ENCODE measurements at places on chromosomes 7 and 10. TPM values are rescaled to one million over a fixed set of nuclear protein-coding genes. Genes with fewer than 3 reads are reported as not detected.

- no peak overlapping the region for H3K4me3 ChIP-seq
- no peaks in the 10 kb centered on the region for H3K36me3 ChIP-seq
- no peaks in the 10 kb centered on the region for H3K4me1 ChIP-seq
Measured at GRCh38 chr10:8174762-8175161, 120.3 kb downstream of the GATA3 start.

- no peaks in the 10 kb centered on the region for H3K36me3 ChIP-seq
- H3K4me3 ChIP-seq, result no peak overlapping the region
- no peak for DNase-seq
- H3K27me3 ChIP-seq, result peaks cover 9% of the 10 kb centered on the region
- H3K27ac ChIP-seq, result no peak overlapping the region
- H3K4me1 ChIP-seq, result no peaks in the 10 kb centered on the region
Measured at GRCh38 chr10:42419789-42420188, 218.6 kb downstream of the ZNF33B start.

- H3K36me3 ChIP-seq, result no peaks in the 10 kb centered on the region
- H3K27ac ChIP-seq, result no peak overlapping the region
- H3K27me3 ChIP-seq, result peaks cover 3% of the 10 kb centered on the region
- peak; percentile 70 for DNase-seq
- no peak overlapping the region for H3K4me3 ChIP-seq
Measured at GRCh38 chr10:63976538-63976937, 455.3 kb downstream of the REEP3 start.

- DNase-seq, result no peak
- H3K27ac ChIP-seq, result no peak overlapping the region
- no peak overlapping the region for H3K4me3 ChIP-seq
- no peaks in the 10 kb centered on the region for H3K27me3 ChIP-seq
- no peaks in the 10 kb centered on the region for H3K4me1 ChIP-seq
Measured at GRCh38 chr7:265998-266850, 23.7 kb upstream of the FOXL3 start.

DNA sequence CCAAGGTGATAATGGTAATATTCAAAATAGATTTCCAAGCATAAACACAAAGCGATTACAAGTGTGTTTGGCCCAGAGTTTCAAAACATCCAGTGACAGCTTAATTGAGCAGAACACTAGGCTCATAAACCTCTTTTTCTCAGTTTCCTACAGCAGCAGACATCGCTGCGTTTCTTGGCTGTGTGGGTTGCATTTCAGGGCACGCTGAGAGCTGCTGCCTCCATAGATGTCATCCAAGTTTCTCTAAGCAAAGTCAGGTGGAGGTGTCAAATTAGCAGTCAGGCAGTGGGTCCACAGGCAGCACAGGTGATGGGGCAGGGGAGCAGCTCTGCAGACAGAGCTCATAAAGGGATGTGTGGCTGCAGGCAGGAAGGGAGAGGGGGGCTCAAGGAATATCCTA, 50.5 kb upstream of the COL13A1 start:
- peaks cover 18% of the 10 kb centered on the region for H3K27me3 ChIP-seq
- no peaks in the 10 kb centered on the region for H3K36me3 ChIP-seq
- no peak overlapping the region for H3K4me3 ChIP-seq

Gene TM9SF3
- total RNA-seq, result 45.3 TPM

DNA sequence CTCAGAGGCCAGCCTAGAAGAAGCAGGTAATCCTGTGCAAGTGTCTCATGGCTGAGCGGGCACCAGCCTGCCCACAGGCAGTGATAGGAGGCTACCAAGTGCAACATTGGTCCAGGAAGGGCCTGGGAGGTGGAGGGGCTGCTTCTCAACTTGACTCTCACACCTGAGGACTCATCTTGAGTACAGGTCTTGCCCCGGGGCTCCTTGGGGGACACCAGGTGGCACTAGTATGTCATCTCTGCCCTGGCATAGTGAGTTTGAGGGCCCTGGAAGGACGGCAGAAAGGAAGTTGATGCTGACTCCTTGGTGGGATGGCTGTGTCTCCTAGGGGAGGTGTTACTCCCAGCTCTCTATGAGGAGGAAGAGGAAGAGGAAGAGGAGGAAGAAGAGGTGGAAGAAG, 2.3 kb downstream of the CCDC136 start:
- H3K27ac ChIP-seq, result no peak overlapping the region
- H3K4me1 ChIP-seq, result peaks cover 5% of the 10 kb centered on the region
- peak; percentile 50 for DNase-seq
- no peak overlapping the region for H3K4me3 ChIP-seq
- peaks cover 9% of the 10 kb centered on the region for H3K27me3 ChIP-seq
- no peaks in the 10 kb centered on the region for H3K36me3 ChIP-seq

DNA sequence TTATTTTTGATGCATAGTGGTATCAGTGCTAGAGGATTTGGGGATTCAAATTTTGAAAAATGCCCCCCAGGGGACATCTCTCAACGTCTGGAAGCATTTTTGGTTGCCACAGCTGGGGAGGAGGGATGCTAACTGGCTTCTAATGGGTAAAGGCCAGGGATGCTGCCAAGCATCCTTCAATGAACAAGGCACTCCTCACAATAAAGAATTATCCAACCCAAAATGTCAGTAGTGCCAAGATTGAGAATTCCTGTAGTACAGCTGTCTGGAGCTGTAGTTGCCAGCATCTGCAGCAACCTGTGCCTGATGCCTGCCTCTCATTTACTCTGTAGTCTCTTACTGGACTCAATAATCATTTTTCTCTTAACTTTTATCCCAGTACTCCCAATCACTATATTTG, 53.5 kb downstream of the SEPTIN7 start:
- DNase-seq, result no peak
- peaks cover 20% of the 10 kb centered on the region for H3K36me3 ChIP-seq
- no peaks in the 10 kb centered on the region for H3K27me3 ChIP-seq
- H3K4me3 ChIP-seq, result no peak overlapping the region

GRCh38 chr7:45684910-45685618, 110.9 kb downstream of the ADCY1 start:
- DNase-seq, result no peak
- peaks cover 3% of the 10 kb centered on the region for H3K27me3 ChIP-seq
- H3K36me3 ChIP-seq, result no peaks in the 10 kb centered on the region
- H3K27ac ChIP-seq, result no peak overlapping the region
- H3K4me3 ChIP-seq, result no peak overlapping the region
- no peaks in the 10 kb centered on the region for H3K4me1 ChIP-seq

DNA sequence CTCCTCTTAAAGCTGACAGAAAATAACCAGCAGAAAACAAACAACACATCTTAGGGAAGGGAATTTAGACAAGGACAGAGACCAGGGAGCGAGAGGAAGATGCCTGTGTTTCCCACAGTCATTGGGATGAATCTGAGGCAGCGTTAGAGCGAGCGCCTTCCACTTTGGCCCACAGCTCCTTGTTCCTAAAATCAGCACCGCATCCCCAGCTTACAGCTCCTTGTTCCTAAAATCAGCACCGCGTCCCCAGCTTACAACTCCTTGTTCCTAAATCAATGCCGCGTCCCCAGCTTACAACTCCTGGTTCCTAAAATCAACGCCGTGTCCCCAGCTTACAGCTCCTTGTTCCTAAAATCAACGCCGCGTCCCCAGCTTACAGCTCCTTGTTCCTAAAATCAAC, 593.3 kb downstream of the PTPRN2 start:
- H3K27me3 ChIP-seq, result no peaks in the 10 kb centered on the region
- no peaks in the 10 kb centered on the region for H3K36me3 ChIP-seq
- H3K27ac ChIP-seq, result no peak overlapping the region
- H3K4me3 ChIP-seq, result no peak overlapping the region

Gene CALML3
- total RNA-seq, result not detected
